Muscle of arm (tissue), 14 donors: ENCODE measurements at places on chromosomes 4 and X.

DNA sequence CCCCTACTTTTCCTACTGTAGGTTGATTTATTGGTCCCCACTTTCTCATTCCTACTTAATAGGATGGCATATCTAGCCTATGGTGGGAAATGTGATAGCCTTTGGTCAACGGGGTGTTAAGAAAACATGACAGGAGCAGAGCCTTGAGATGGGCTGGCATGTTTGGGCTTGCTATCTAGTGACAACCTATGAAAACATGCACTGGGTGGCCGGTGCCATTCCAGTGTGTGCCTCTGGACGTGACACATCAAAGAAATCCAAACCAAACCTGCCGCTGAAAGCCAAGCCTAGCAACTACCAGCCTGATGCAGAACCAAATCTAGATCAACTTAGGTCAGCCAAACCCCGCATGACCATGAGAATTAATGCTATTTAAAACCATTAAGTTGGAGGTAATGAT is 317.6 kb downstream of the DMD start:
- no peak for DNase-seq

- DNase-seq, result no peak
Measured at GRCh38 chr4:151197247-151197646, 79.7 kb upstream of the PRSS48 start.

- DNase-seq, result no peak
Measured at GRCh38 chr4:183393446-183393845, 51.0 kb upstream of the CDKN2AIP start.

DNA sequence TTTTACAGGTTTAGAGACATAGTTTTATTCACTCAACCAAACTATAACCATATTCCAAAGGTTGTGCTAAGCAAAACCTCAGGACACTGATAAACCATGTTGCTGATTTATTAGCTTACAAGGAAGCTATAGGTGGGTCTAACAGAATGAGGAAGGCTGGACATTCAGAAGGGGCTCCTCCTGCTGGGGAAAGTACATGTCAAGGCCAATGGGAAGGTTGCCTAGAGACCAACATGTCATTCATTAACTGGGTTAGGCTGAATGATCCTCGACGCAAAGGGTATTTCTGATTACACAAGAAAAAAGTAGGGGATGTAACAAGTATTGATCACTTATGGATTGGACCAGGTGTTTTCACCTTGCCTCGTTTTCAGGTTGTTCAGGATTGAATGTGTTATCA is 30.3 kb downstream of the SLC10A6 start:
- no peak for DNase-seq

GRCh38 chrX:109967156-109967555 is 35.8 kb upstream of the TMEM164 start:
- no peak for DNase-seq

DNA sequence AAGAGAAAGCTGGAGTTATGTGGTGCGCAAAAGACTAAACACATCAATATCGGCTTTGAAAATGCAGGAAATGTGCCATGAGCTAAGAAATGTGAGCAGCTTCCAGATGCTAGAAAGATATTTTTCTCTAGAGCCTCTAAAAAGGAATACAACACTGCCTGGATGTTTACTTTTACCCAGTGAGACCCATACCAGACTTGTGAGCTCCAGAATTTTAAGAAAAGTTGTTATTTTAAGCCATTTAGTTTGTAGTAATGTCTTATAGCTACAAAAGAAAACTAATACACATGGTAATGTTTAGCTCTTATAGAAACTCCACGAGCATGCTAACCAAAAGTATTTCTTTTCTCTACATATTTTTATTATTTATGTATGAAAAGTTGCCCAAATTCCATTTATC is 1389.4 kb downstream of the C4orf33 start:
- no peak for DNase-seq

GRCh38 chr4:20878806-20879205 is 178.5 kb downstream of the PACRGL start:
- DNase-seq, result no peak

- DNase-seq, result no peak
Measured at GRCh38 chr4:159980826-159981468, 878.1 kb downstream of the RAPGEF2 start.

GRCh38 chr4:142379277-142380051 is 466.6 kb downstream of the INPP4B start:
- no peak for DNase-seq

DNA sequence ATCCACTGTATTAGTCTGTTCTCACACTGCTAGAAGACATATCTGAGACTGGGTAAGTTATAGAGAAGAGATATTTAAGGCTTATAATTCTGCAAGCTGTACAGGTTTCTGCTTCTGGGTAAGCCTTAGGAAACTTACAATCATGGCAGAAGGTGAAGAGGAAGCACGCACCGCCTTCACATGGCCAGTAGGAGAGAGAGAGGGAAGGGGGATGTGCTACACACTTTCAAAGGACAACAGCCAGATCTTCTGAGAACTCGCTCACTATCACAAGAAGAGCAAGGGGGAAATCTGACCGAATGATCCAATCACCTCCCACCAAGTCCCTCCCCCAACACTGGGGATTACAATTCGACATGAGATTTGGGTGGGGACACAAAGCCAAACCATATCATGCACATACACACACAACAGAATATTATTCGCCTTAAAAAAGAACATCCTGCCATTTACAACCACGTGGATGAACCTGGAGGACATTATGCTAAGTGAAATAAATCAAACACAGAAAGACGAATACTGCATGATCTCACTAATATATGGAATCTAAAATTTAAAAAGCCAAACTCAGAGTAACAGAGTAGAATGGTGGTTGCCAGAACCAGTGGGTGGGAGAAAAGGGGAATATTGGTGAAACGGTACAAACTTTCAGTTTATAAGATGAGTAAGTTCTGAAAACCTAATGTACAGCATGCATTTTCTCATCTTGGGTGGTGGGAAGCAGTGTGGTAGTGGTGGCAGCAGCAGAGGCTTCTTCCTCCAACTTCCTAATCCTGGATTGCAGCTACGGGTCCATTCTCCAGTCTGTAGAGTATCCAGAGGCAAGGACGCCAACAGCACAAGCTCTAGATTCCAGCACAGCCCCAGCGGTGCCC is 12.8 kb downstream of the FRYL start:
- DNase-seq, result no peak

DNA sequence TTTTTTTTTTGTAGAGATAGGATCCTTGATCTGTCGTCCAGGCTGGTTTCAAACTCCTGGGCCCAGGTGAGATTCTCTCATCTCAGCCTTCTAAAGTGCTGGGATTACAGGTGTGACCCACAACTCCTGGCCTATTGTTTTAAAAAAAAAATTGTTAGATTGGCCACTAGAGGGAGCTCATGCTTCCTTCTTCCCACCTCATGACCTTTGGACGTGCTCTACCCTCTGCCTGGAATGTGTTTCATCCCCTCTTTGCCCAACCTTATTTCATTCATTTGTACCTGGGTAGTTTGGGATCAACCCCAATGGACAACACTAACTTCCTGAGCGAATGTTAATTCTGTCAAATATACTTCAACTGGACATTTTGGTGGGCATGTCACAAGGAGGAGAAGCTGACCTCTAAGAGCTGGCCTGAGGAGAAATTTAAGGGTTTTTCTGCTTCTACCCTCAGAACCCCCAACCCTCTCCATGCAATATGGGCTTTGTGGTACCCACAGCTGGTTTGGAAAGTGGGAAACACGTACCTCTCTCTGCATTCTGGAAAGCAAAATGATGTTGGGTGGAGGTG is 6.4 kb downstream of the PPEF2 start:
- DNase-seq, result no peak

DNA sequence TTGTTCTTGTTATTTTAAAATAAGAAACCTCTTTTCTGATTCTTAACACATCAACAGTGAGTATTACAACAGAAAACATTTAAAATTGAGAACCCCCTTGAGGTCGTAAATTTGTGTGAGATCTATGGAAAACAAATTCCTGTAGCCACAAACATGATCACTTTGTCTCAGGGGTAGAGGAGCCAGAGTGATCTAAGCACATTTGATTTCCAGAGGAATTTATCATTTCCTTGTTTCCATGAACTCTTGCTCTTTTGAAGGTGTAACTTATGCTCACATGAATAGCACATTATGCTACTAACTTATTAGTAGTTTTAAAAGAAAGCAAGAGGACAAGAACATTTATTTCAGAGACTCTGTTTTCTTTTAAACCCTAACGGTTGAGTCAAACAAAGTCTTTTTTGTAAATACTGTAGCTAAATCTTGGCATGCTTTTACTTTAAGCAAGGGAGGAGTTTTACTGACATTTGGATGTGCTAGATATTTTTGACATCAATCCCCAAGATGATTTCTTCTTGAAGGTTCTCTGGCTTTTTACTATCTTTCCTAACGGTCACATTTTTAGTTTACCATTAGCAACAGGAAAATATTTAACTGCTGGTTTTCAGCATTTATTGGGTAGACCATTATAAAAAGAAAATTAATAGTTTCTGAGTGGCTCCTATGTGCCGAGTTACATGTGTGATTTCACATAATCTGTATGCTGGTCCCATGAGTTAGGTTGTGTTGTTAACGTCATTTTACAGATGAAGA is 27.9 kb upstream of the ZCCHC12 start:
- DNase-seq, result peak; percentile 43

DNA sequence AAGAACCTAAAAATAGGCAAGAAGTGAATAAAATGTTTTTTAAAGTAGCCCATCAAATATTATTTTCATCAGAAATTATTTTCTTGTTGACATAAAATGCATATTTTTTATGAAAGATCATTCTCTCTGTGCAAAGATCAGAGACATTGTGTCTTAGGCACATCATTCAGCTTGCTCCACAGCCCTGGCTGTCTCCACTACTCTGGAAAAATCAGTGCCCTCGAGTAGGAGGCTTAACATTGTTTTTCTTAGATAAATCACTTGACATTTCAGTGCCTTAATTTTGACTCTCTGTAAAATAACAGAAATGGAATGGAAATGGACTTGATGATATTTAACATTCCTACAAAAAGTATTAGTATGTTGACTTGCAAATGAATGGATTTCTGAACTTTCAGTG is 77.9 kb downstream of the FAT4 start:
- no peak for DNase-seq

DNA sequence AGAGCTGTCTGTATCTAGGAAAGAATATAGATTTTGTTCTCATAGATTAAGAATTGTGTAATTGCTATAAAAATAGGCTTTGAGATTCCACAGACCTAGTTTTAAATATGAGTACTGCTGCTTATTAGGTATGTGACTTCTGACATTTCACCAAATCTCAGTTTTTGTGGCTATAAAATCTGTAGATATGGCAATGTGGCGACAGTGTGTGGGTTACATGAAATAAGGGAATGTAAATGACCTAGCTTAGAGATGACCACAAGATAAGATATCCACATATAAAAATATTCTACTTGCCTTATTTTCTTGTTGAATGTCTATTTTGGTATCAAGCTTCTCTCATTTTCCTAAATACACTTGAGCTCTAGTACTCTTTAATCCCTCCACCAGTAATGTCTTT is 193.8 kb downstream of the UNC5C start:
- no peak for DNase-seq

- no peak for DNase-seq
Measured at GRCh38 chr4:136863756-136864155, 668.5 kb downstream of the PCDH18 start.

- no peak for DNase-seq
Measured at GRCh38 chr4:86640469-86640868, 46.4 kb downstream of the PTPN13 start.

DNA sequence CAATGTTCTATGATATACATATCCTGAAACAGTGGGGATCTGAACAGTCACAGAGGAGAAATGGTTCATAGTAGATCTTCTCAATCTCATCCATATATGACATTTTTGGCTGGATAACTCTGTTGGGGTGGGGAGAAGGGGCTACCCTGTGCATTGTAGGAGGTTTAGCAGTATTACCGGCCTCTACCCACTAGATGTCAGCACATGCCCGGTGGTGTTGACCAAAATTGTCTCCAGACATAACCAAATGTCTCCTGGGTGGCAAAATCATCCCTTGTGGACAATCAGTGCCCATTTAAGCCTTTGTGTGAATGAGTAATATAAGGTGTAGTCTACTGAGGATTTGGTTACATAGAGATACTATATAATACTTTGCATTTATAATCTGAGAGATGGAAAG is 89.9 kb downstream of the PLS3 start:
- no peak for DNase-seq

DNA sequence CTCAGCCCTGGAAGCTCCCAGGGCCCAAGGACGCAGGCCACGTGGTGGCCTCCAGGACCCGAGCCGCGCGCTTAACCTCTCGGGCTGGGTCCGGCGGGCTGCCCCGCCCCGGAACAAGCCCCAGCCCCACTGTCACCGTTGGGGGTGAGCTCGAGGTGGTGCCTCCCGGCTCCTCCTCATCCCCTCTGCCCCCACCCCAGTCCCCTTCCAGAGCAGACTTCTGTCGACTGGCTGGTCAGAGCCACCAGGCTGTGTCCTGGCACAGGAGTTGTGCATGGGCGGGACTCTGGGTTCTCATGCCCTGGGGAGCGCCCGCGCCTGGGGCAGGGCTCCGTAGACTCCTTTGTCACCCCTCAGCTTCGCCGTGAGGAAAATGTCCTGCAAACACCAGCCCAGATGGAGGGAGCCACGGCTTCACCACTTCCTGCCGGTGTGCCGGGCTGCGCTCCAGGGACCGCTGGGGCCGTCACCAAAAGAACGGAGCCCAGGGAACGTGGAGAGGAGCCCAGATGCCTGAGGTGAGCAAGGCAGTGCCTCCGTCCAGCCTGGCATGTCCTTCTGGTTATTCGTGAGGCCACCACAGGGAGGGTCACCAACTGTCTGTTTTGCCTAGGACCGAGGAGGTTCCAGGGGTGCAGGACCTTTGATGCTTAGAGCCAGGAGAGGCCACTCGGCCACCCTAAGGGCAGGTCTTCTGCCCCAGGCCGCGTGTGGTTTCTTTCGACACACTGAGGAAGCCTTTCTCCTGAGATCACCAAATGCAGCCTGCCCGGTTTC is 7.1 kb upstream of the RGS12 start:
- DNase-seq, result no peak

DNA sequence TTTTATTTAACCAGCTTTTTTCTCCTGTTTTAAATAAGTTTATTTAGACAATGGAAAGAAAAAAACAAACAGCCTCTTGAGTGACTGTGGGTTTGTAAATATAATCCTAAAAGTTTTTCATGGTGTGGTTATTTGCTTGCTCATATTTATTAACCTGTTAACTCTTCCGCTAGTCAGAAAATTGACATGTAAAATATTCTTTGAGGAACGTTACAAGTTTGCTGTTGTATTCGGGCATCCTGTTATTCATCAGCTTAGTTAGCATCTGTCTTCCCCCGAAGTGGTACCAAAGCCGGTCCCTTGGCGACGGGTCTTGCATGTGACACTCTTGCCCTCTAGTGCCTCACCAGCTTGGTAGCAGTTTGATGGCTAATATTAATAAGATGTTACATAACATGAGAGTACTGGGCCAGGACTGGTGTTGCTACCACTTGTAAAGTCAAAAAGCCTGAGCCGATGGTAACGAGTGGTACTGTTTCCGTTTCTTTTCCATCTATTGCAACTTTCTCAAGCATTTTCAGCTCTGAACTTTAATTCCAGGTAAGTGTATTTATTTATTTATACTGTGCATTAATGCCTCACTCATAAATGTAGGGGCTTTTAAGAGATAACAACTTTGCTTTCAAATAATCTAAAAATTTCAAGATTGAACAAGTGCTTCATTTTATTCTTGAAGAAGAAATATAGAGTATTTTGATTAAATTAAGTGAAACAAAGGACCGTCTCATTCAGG is at the start of gene NDST3:
Gene NDST3 (plus strand): TSS at position 434 of the 733 bp plus-strand sequence. CDS start 19,425 bp downstream, outside the sequence.
- peak; percentile 35 for DNase-seq

- DNase-seq, result no peak
Measured at GRCh38 chrX:115592997-115593734, 32.2 kb downstream of the PLS3 start.

- no peak for DNase-seq
Measured at GRCh38 chr4:168777277-168777965, 232.6 kb downstream of the CBR4 start.
